ENCODE measurements at places on chromosomes 3 and 15.
A peak's percentile ranks its signal among the peaks of the same experiment; 100 is the strongest.

GRCh38 chr3:172679599-172679998, 31.3 kb downstream of the NCEH1 start:
- no peak for DNase-seq

GRCh38 chr15:31276596-31277298, 49.9 kb upstream of the KLF13 start:
- no peak for DNase-seq

- no peak for DNase-seq
These were observed 650 bp upstream of the MORC1 start for GRCh38 chr3:109118584-109118983.

DNA sequence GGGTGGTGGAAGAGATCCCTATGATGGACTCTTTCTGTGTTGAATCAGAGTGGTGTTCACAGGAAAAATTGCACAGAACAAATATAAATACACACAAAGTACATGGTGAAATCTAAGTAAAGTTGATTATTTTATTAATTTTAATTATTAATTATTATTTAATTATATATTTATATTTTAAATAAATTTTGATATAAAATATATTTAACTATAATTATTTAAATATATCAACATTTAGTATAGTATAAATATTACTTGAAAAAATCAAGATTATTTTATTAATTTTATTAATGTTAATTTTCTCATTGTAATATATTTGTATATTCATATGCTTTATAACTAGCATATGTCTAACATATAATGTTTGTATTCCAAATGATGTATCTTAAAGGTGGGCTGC, 11.3 kb upstream of the ATP10A start:
- DNase-seq, result no peak

GRCh38 chr3:175716446-175716845, 857.3 kb downstream of the NAALADL2 start:
- no peak for DNase-seq

DNA sequence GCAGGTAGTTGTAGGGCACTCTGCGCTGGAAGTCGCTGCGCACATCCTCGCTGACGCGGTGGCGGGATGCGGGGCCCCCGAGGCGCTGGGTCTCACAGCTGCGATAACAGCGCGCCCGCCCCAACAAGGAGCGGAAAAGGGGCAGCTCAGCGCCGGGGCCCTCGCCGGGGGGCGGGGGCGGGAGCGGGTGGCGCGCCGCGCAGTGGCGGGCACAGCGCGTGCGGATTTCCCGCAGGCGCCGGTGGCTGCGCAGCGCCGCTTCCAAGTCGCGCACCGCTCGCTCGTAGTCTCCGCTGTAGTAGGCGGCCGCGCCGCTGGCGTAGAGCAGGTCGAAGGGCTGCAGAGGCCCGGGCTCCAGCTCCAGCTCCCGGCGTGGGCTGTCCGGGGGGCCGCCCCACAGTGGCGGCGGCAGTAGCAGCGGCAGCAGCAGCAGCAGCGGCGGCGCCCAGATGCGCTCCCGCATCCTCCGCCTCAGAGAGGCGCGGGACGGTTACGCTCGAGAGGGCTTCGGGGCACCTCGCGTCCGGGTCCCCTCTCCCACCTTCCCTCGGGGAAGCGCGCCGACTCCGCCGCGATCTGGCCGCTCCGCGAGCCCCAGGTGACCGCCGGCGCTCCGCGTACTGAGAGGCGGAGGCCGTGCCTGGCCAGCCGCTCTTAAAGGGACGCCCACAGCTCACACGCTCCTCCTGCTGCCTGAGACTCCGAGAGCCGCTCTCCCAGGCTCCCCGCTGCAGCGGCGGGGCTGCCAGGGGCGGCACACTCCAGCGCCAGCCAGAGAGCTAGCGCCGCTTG, at the start of gene P3H2:
Gene P3H2, minus strand, starts transcription at position 629 of the 792 bp plus-strand sequence. Its CDS starts 166 bp downstream, at position 463.
- DNase-seq, result peak; percentile 37

- no peak for DNase-seq
These were observed 876.7 kb downstream of the NAALADL2 start for GRCh38 chr3:175735866-175736265.

- DNase-seq, result no peak
These were observed 32.2 kb downstream of the FILIP1L start for GRCh38 chr3:100081986-100082692.
